ENCODE measurements at places on chromosomes 3 and 15. TPM values are rescaled to one million over a fixed set of nuclear protein-coding genes. Genes with fewer than 3 reads are reported as not detected.

Gene C2CD4A
- total RNA-seq: 0.72 TPM

Gene MYO5A
- total RNA-seq: 40.4 TPM

Gene ZIC1
- total RNA-seq: 14.2 TPM

Gene FBXO40
- 2.2 TPM for total RNA-seq

Gene SYNPR
- total RNA-seq: 9.9 TPM

Gene DYNC1LI1
- 28.4 TPM for total RNA-seq

Gene ZNF502
- 14.0 TPM for total RNA-seq

Gene AADACL2
- total RNA-seq: 8.7 TPM

Gene SKOR1
- 0.96 TPM for total RNA-seq

Gene B3GALNT1
- total RNA-seq: 18.3 TPM

Gene WDR5B
- total RNA-seq: 6.0 TPM
